Activated naive CD4-positive, alpha-beta T cell (primary cell): ENCODE measurements at places on chromosomes 1 and 21.

- DNase-seq: no peak
Measured at GRCh38 chr1:223231581-223231980, 88.5 kb upstream of the TLR5 start.

- no peak for DNase-seq
Measured at GRCh38 chr1:197915862-197916499, 1.2 kb upstream of the LHX9 start.

- no peak for DNase-seq
Measured at GRCh38 chr1:20726932-20727745, 5.4 kb downstream of the SH2D5 start.

DNA sequence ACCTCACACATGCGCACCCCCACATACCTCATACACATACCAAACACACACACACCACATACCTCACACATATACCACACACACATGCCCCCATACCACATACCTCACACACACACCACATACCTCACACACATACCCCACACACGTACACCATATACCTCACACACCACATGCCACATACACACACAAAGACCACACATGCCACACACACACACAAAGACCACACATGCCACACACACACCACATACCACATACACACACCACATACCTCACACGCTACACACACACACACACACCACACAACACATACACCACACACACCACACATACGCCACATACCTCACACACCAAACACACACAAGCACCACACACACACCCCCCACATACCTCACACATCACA lies 30.0 kb downstream of the HIVEP3 start:
- DNase-seq: no peak

DNA sequence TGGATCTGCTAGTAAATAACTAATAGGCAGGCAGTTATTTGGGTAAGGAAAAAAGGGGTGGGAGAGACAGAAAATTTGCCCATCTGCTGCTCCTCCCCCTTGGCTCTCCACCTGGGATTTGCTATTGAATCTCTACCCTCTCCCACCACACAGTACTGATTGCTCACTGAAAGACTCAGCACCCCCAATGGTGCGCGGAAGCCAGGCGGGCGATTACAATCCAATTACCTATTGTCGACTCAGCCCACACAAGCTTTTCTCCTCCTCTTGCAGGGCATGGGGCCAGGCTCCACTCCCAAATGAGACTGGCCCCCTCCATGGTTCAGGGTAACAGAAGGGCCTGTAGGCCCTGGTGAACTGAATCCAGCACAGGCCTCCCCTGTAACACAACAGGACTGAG lies 2.7 kb upstream of the HMGN2 start:
- DNase-seq: no peak

GRCh38 chr1:150683914-150684313 lies 13.0 kb downstream of the GOLPH3L start:
- no peak for DNase-seq

GRCh38 chr1:228860911-228861831 lies 125.9 kb downstream of the RHOU start:
- no peak for DNase-seq

- no peak for DNase-seq
Measured at GRCh38 chr1:61089338-61089737, 7.0 kb downstream of the NFIA start.

- DNase-seq: no peak
Measured at GRCh38 chr1:225146478-225146877, 217.0 kb downstream of the DNAH14 start.

GRCh38 chr1:66160719-66161118 lies 368.0 kb downstream of the PDE4B start:
- DNase-seq: no peak

GRCh38 chr21:46661211-46661625 lies 25.7 kb downstream of the PRMT2 start:
- DNase-seq: no peak

DNA sequence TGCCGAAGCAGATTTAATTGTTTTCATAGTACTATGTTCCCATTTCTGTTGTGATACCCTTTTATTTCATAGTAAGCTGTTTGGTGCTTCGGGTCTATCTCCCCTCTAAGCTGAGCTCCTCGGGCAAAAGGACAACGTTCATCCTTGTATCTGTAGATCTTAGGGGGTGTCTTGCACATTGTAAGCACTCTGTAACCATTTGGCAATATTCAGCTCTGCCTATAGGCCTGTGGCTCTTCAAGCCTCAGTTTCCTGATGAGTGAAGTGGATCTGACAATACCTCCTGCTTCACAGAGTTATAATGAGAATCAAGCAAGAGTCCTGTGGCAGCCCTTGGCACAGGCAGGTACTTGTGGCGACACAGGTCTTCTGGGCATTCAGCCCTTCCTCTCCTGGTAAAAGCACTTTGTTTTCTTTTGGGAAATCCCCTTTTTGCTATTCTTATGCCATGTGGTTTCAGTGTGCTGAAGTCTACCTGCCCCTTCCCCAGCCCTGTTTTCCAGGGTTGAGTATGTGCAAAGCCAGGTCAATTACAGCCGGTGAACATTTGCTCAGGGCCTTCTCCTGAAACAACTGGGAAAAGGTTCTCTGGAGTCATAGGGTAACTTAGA lies 8.5 kb upstream of the EXO1 start:
- DNase-seq: no peak

DNA sequence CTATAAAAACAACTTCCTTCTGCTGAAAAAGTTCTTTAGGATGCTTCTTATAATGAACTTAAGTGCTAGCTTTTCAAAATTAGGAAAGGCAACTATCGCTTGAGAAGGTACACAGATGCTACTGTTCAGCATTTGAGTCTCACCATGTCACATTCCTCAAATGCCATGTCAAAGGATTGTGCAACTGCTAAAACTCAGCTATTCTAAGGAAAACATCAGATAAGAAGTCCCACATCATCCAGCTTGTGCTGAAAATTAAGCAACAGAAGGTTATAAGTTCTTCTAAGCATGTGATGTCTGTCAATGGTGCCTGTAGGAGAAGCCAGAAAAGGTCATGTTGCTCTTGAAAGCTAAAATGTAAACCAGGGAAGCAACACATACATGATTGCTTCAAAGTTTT lies 36.5 kb downstream of the MCOLN2 start:
- no peak for DNase-seq

GRCh38 chr1:152410599-152410998 lies 3.5 kb downstream of the CRNN start:
- DNase-seq: no peak

DNA sequence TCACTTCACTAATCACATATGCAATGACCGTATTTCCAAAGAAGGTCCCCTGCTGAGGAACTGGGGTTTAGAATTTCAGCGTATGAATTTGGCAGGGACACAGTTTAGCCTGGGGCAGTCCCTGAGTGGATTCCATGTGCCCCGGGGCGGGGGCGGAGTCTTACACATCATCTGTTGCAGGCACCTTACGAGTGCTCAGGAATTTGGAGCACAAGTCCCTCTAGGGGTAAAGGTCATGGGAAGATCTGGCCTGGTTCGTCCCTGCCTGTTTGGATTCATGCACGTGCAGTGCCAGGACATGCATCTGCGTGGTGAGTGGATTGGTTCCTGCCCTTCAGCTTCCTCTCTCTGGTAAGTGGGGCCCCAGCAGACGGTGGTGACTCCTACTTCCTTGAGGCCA lies 208.3 kb upstream of the C1orf174 start:
- no peak for DNase-seq

DNA sequence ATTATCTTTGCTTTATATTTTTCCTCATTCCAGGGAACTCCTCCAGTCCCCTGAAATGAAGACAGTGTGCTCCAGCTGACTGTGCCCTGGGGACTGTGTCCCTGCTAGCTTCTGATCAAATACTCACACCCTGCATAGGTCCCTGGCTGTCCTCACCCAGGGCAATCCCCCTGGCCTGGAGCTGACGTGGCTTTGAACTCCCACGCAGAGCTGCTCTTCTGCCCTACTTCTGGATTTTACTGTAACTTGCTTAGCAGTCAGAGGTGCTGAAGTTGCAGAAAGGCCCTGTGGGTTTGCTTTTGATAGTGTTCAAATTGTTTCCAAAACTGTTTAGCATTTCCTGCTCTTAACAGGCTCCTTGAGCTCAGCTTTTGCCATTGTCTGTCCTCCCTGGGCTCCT lies 186.5 kb downstream of the FASLG start:
- DNase-seq: no peak

DNA sequence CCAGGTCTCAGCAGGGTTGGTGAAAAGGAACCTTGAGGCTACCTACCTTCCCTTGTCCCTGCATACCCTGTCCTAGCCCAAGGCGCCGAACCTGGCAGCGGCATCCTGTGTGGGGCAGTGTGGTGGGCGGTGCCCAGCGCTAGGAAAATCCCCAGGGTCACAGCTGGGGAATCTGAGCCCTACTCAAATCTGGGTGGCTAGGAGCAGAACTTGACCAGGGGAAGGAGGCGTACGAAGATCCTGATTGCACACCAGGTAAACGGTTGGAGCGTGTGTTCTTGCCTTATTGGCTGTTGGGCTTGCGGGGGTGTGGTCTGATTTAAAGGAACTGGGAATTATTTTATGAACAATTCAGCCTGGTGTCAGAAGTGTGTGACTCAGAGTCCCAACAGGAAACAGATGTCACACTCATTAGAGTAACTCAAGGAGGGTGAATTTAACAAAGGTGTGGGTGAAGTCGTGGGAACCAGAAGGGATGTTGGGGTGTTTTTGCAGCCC lies 118.6 kb downstream of the LRIG2 start:
- DNase-seq: no peak

GRCh38 chr1:29779146-29779545 lies 542.8 kb downstream of the PTPRU start:
- no peak for DNase-seq

- no peak for DNase-seq
Measured at GRCh38 chr1:93328809-93329760, 16.6 kb upstream of the DR1 start.

DNA sequence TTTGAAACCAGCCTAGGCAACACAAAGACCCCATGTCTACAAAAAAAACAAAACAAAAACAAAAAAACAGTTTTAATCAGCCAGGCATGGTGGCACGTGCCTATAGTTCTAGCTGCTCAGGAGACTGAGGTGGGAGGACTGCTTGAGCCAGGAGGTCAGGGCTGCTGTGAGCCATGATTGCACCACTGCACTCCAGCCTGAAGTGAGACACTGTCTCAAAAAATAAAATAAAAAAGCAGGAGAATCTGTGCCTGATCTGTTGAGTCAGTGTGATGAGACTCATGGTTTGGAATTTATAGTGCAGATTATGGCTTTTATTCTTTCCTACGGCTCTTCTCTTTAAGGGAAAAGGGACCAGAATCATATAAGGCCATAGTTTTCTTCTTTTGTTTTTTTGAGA lies 16.5 kb downstream of the TRIT1 start:
- DNase-seq: no peak

DNA sequence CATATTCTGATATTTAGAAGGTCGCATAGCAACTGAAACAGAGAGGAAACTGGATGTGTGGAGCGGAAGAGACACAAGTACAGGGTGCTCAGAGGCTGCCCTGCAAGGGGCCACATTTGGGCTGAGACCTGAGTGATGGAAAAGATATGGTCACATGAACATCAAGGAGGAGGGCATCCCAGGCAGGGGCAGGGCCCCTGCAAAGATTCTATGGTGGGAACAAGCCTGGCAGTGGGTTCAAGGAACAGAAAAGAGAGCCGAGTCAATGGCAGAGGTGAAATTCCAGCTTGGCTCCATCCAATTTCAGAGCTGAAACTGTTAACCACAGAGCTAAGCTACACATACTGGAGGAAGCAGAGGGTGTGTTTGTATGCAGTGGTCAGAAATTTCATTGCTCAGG lies 227.7 kb downstream of the PRDM2 start:
- DNase-seq: no peak

GRCh38 chr1:230749150-230749549 lies 2.0 kb downstream of the CAPN9 start:
- DNase-seq: no peak

DNA sequence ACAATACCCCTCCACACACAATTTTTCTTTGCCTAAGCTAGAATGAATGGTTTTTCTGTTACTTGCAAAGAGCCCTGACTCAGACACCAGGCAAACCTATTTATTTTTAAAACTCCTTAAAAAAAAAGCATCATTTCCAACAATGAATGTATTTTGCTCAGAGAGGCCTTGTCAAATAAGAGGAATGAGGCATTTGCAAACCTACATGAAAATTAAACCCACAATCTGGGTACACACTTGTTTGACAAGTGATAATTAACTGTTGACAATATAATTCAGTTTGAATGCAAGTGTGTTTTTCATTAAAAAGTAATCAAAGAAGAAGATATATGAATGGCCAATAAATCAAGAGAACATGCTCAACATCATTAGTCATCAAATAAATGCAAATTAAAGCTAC lies 339.5 kb downstream of the PTPRU start:
- no peak for DNase-seq

DNA sequence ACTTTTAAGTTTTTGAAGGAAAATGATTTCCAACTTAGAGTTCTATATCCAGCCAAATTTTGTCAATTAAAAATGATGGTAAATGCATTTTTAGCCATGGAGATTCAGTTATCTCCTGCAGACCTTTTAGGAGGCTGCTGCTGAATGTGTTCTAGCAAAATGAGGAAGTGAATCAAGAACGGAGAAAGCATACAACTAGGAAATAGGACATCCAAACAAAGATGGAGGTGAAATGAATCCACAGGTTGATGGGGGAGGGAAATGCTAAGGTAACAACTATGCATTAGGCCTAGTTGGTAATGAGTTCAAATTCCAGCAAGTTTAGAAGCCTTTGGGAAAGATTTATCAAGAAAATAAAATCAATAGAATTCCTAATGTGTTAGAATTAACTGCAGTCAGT lies 80.5 kb downstream of the FNBP1L start:
- no peak for DNase-seq

GRCh38 chr1:247747616-247748015 lies 325 bp downstream of the OR14A2 start:
- DNase-seq: no peak
